ENCODE measurements at places on chromosomes 4 and X. TPM values are rescaled to one million over a fixed set of nuclear protein-coding genes. Genes with fewer than 3 reads are reported as not detected.
A peak's percentile ranks its signal among the peaks of the same experiment; 100 is the strongest.

The MGARP gene
- 0.68 TPM for total RNA-seq

The FUNDC2 gene
- total RNA-seq = 84.2 TPM

The LRIT3 gene
- total RNA-seq = 0.17 TPM

The CSAG2 gene
- not detected for total RNA-seq

The SCML2 gene
- 1.9 TPM for total RNA-seq

GRCh38 chr4:36651253-36651652 lies 369.8 kb downstream of the DTHD1 start:
- no peak for DNase-seq

DNA sequence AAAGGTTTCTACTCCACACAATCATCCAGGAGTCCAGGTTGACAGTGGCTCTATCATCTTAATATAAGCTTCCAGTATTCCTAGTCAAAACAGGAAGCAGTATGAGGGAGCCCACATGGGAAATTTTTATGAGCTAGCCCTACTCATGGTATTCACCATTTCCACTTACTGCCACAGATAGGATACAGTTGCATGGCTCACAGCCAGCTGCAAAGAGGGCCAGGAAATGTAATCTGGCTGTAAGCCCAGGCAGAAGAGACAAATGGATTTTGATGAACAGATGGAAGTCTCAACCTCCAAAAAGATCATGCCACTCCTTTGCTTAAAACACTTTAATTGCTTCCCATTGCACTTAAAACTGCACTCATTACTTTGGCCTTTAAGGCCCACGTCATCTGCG lies 150.6 kb downstream of the ADAMTS3 start:
- peak; percentile 64 for DNase-seq

- peak; percentile 76 for DNase-seq
Observed at GRCh38 chr4:39037491-39037825, 5.2 kb upstream of the TMEM156 start.

DNA sequence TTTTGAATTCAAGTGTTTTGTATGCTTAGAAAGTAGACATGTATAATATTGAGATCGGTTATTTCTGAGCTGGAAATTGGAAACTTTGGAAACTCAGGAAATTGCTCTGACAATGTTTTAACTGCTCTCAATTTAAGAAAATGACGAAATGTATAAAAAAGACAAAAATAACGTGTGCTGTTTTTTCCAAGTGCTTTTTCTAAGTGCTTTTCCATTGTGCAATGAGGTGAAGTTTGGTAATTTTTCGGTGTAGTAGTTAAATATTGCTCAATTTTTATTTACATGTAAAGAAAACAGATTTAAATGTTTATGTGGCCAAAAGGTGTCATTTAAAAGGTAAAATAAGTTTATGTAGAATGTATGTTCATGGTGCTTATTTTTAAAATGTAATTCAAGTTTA lies 39.4 kb upstream of the RHOH start:
- no peak for DNase-seq
